ENCODE measurements at places on chromosomes 3 and 15. TPM values are rescaled to one million over a fixed set of nuclear protein-coding genes. Genes with fewer than 3 reads are reported as not detected.

The CHRD gene
- not detected for total RNA-seq

- DNase-seq, result no peak
Measured at GRCh38 chr3:32083702-32084270, 22.6 kb upstream of the GPD1L start.

- no peak for DNase-seq
Measured at GRCh38 chr15:93312891-93313486, 224.0 kb upstream of the RGMA start.

DNA sequence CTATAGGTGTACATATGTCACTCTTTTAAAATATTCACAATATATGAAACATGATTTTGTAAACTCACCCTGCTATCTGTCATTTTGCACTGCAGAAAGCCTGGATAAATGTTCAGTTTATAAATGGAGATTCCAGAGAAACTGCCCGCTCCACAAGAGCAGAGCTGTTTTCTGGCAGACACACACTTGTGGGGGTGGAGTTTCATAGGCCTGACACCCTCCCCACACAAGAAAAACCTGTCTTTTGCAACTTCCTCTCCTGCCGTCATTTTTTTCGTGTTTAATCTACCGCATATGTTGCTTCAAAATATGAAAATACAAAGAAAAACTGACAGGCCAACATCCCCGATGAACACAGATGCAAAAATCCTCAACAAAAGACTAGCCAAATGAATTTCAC, 479.0 kb downstream of the GABRG3 start:
- no peak for DNase-seq

DNA sequence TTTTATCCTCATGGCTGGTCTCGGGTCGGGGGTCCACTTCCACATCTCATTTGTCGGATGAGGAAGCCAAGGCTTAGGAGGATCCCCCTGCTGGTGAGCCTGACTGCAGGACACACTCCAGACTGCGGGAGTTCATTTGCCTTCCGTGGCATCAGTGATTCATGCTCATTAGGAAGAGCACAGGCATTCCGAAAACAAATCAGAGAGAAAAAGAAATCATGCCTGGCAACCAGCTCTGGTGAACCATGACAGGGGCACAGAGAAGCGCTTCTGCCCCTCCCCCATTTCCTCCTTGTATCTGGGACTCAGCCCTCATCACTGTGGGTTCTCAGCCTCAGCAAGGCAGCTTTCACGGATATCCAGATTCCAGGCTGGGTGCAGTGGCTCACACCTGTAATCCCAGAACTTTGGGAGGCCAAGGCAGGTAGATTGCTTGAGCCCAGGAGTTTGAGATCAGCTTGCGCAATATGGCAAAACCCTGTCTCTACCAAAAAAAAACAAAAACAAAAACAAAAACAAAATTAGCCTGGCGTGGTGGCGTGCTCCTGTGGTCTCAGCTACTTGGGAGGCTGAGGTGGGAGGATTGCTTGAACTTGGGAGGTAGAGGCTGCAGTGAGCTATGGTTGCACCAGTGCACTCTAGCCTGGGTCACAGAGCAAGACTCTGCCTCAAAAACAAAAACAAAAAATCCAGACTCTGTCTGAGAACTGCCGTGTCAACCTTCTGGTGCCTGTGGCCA, 28.4 kb downstream of the IRAK2 start:
- DNase-seq, result peak; percentile 55

GRCh38 chr3:107346564-107346963, 30.7 kb upstream of the CCDC54 start:
- no peak for DNase-seq

GRCh38 chr15:79519628-79520027, 87.5 kb downstream of the MINAR1 start:
- no peak for DNase-seq

GRCh38 chr3:127734754-127735473, 62.2 kb downstream of the ABTB1 start:
- no peak for DNase-seq

DNA sequence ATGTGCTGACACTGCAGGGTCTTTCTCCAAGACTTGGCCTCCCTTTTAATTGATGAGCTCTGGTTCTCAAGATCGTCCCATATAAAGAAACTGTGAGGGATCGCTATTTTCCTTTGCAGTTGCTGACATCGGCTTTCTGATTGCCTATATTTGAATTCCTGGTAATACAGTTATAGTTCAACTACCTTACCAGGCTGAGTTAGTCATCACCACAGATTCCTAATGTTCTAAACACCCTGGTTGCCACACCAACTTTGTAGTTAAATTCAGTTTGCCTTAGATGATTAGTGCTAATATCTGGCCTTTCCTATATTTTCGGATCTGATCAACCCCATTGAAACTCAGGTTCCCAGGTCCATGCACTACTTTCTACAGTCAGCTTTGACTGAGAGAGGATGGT, 125.0 kb downstream of the GMNC start:
- DNase-seq, result no peak

GRCh38 chr15:81327516-81327915, 3.6 kb upstream of the STARD5 start:
- no peak for DNase-seq
